H9 (cell line): ENCODE measurements at places on chromosomes 12 and 14. TPM values are rescaled to one million over a fixed set of nuclear protein-coding genes. Genes with fewer than 3 reads are reported as not detected.

DNA sequence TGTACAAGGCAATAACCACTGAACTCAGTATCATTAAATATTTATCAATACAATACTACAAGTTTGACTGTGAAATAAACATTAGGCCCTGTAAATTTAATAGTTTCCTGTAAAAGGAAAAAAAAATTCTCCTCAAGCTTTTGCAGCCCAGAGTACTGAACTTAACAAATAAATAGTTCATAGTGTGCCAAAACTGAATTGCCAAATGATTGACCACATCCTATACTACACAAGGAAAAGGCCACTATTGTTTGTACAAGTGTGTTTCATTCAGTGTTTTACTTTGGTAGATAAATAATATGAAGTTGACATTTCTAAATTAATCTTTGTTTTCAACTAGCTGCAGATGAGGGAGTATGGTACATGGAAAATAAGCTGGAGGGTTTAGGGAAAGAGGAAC lies 379.6 kb downstream of the FLRT2 start:
- DNase-seq: no peak

DNA sequence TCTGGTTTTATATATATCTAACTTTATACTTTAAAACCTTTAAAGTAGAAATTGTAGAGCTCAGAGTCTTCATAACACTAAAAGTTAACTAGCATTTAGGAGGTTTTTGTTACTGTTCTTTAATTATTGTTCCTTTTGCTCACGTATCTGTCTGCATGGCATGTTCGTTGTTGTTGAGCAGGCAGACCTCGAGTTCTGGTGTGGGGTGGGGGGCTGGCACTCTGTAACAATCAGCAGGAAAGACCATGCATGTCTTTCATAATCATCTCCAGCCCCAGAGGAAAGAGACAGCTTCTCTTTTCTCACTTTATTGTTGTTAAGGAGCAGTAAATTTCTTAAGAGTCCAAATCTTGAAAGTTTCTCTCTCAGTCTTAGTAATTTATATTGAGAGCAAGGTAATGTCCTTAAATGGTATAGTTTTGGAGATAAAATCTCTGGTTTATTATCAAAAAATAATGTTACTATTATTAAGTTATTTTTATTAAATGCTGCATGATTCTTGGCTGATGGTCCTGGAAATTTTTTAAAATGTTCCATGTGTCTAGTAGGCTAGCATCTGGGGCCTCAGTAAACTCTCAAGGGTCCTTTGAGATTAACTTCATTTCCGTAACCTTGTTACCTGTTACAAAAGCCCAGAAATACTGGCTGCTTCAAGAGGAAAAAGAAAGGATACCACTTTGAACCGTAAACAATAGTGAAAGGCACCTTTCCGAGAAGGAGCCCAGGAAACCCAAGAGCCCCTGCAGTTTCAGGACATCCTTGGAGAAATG lies 30.3 kb downstream of the CKB start:
- no peak for DNase-seq

DNA sequence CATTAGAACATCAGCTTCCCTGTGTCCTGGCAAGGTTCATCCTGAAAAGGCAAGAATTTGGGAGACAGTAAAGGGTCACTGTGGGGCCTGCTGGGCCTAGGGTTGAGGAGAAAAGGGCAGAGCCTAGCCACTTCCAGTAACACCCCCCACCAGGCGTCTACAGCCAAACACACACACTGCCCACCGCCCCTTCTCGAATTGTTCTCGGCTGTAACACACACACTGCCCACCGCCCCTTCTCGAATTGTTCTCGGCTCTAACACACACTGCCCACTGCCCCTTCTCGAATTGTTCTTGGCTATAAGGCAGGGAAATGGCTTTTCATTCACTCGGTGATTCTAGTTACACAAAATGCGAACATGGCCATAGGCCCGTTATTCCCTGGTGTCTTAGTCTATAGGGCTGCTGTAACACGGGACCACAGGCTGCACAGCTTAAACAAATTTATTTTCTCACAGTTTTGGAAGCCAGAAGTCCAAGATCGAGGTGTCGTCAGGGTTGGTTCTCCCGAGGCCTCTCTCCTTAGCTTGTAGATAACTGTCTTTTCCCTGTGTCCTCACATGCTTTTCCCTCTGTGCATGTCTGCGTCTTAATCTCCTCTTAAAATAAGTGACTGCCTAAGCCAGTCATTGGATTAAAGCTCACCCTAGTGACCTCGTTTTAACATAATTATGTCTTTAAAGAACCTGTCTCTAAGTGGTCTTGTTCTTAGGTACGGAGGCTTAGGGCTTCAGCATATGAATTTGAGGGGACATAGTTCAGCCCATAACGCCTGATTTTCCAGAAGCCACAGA lies 171.0 kb downstream of the ADGRD1 start:
- no peak for DNase-seq

Gene TMEM121
- 1.0 and 2.6 TPM in 2 replicates for total RNA-seq

DNA sequence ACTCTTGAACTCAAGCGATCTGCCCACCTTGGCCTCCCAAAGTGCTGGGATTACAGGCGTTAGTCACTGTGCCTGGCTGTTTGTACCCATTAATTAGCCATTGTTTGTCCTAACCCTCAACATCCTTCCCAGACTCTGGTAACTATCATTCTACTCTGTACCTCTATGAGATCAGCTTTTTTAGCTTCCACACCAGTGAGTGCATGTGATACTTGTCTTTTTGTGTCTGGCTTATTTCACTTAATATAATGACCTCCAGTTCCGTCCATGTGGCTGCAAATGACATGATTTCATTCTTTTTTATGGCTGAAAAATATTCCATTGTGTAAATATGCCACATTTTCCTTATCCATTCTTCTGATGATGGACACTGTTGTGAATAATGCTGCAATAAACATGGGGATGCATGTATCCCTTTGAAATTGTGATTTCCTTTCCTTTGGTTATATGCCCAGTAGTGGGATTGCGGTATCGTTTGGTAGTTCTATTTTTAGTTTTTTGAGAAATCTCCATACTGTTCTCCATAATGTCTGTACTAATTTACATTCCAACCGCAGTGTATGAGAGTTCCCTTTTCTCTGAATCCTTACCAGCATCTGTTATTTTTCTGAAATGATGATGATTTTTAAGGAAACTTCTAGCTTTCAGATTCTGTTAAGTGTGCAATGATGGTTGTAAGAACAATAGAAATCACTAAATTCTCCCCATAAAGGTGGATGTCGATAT lies 6.7 kb upstream of the PPP4R3A start:
- DNase-seq: no peak

GRCh38 chr12:6777386-6777785 lies 5.1 kb downstream of the LAG3 start:
- DNase-seq: no peak

DNA sequence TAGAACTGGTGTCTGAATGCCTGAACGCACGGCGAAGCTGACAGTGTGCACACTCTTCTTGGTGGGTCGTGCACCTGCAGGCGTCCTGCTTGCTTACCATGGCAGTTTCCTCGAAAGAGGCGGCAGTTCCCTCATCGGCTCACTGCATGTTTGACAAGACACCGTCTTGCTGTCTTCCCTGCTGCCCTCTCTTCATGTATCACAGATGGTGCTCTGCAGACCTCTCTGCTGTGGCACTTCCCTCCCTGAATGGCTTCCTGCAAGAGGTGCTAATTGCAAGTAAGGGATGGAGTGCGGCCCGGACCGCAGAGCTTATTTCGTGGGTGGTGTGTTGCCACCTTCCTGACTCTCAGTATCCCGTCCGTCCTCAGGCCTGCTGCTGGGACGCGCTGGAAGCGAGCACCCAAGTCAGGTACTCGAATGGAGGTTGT lies 156.7 kb upstream of the RTL1 start:
- no peak for DNase-seq

DNA sequence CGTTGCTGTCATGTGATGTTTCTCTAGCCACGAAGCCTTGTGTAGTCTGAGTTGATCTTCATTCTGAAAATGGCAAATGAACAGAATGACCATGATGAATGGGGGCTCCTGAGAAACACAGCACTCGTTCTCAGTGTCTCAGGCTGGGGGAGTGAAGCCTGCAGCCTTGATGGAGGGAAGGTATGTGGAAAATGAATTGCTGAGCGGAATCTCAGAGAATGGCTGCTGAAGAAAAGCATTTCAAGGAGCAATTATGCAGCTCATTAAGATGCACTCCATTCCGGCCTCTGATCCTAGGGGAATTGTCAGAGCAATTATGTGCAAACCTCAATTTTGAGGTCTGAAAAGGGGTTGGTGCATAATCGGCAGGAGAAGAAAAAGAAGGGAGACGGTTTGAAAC lies 167.1 kb downstream of the CHST11 start:
- DNase-seq: no peak

- no peak for DNase-seq
Measured at GRCh38 chr14:75077794-75078193, 8.4 kb downstream of the ZC2HC1C start.

Gene CLEC2A
- total RNA-seq: 0.87 TPM in 1 of 2 replicates, not detected in the other

- no peak for DNase-seq
Measured at GRCh38 chr14:100548939-100549338, 38.3 kb downstream of the BEGAIN start.

Gene ENDOU
- total RNA-seq: not detected in 2 replicates
